SK-N-MC (cell line): ENCODE measurements at places on chromosomes 6 and 20.

DNA sequence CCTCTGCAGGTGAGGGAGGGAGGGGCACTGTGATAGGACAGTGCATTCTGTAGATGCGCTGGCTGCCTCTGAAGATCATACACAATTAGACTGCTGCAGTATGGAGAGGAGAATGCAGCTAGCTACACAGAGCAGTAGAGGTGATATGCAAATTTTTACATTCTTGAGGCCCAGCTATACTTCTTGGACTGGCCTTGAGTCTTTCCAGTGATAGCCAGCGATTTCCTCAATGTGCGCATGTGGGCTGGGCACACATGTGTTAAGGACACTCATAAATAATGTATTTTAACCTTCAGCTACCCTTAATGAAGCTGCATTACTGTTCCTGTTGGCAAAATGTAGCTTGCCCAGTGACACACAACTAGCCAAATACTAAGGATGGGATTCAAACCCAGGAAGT is 19.0 kb downstream of the TTPAL start:
- DNase-seq, result no peak

DNA sequence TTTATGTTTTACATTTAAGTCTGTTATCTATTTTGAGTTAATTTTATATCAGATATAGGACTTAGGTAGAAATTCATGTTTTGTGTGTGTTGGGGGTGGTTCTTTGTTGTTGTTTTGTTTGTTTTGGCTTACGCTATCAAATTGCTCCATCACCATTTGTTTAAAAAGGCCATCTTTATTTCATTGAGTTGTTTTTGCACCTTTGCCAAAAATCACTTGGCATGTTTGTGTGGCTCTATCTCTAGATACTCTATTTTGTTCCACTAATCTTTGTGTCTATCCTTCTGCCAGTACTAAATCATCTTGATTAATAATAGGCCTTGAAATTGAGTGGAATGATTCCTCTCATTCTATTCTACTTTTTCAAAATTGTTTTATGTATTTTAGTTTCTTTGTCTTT is 7.4 kb downstream of the CYP39A1 start:
- no peak for DNase-seq

GRCh38 chr6:135161411-135162395 is 19.4 kb upstream of the MYB start:
- no peak for DNase-seq

DNA sequence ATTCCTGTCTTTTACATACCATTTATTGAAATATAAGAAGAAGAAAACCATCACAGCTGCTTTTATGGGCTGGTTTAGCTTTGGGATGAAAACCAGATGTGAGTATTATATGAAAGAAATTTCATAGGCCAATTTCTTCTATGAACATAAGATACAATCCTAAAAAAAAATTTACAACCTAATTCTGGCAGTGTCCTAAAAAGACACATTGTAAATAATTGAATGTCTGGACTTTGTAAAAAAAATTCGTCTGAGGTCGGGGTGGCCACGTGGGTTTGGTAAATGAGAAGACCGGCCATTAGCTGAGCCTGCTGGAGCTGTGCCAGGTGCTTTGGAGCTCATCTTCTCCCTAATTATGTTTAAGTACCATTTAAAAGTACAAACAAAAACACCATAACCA is 26.8 kb downstream of the DACT2 start:
- no peak for DNase-seq
